ENCODE measurements at places on chromosomes 12 and 14.
A peak's percentile ranks its signal among the peaks of the same experiment; 100 is the strongest.

- DNase-seq, result peak; percentile 52
These were observed at the start of gene PLEKHA5 for GRCh38 chr12:19129486-19130223. PLEKHA5 (plus strand) TSS chr12:19129733; CDS start chr12:19129800, 67 bp downstream.

GRCh38 chr12:124566997-124567672 lies at the start of gene NCOR2:
NCOR2 (minus strand) TSS chr12:124567612; CDS start chr12:124495251, 72,361 bp downstream.
- no peak for DNase-seq

GRCh38 chr14:96653597-96653996 lies 143.6 kb upstream of the VRK1 start:
- DNase-seq, result no peak

GRCh38 chr14:98293576-98293975 lies 978.4 kb downstream of the BCL11B start:
- DNase-seq, result no peak

DNA sequence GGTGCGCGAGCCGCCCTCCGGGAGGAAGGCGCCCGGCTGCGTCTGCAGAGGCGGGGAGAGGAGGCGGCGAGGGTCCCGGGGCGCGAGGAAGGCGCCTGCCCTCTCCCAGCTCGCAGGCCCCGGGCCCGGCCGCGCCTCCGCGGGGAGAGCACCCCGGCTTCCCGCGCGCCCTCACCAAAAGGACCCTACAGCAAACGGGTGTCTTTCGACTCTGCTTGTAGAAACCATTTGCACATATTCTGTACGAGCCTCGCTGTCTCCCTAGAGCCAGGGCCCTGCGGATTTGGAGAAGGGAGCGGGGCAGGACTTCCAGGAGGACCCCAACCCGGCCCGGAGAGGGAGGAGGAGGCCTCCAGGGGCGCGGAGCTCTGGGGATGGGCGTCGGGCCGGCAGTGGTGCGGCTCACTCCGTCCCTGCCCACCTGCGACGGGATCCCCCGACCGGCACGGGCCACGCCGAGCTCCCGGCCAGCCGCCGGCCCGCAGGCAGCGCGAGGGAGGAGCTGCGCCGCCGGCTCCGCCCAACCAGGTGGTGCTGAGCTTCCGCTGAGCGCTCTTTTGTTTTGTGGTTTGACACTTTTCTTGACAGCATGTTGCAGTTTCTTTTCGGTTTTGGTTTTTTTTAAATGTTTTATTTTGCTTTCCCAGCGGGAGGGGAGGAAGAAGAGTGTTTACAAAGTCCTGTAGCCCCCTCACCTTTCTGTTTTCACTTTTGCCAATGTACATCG lies 103.3 kb upstream of the FKBP4 start:
- no peak for DNase-seq

DNA sequence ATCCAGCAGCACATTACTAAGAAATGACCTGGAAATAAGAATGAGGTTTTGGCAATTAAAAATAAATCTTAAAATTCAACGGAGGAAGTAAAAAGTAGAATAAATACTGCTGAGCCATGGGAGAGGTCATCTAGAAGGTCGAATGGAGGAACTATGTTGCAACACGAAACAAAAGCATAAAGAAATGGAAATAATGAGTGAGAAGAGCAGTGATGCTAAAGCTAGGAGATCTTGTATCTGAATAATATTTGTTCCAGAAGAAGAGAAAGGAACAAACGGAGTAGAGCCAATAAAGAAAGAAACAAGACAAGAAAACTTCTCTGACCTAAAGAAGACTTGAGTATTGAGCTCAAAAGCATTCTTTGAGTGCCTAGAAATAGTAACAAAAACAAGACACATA lies 6.6 kb upstream of the KRT7 start:
- DNase-seq, result no peak

- DNase-seq, result no peak
These were observed 332.9 kb downstream of the BCAT1 start for GRCh38 chr12:24615967-24616411.

DNA sequence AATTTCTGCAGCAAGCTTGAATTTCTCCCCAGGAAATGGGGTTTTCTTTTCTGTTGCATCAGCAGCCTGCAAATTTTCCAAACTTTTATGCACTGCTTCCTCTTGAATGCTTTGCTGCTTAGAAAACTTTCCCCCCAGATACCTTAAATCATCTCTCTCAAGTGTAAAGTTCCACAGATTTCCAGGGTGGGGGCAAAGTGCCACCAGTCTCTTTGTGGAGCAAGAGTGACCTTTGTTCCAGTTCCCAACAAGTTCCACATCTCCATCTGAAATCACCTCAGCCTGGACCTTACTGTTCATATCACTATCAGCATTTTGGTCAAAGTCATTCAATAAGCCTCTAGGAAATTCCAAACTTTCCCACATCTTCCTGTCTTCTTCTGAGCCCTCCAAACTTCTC lies 241.6 kb upstream of the TMTC1 start:
- no peak for DNase-seq

GRCh38 chr12:123393747-123394146 lies 9.8 kb downstream of the KMT5A start:
- no peak for DNase-seq

DNA sequence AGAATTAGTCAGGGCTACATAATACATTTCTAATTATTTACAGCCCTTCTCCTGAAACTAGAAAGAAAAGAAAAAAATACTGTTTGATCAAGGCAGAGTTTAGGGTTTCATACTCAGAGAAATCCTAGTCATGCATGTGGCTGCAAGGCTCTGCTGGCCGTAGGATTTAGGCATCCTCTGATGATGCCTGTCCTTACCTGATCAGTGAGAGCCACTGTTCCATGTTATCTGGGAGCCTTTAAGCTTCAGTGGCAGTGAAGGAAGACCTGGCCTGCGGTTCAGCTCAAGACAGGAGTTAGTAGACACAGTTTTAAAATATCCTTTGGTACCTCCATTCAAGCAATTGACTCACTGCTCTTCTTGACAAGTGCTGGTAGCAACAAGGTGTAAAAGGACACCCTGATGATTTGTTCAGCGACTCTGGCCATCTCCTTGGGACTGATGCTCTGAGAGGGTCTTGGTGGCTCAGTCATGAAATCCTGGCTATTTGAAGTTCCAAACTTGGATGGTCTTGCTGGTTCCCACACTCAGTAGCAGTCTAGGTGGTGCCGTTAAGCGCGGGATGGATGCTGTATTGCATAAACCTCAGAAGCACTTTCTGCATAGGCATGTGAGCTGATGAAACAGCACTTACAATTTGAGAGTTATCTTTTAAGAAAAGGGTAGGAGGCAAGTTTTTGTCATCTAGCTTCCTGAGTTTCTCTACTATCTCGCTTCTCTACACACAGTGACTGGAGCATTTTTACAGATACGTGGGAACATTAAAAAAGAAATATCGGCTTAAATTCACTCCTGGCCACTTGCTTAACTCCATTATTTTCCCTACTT lies 162.0 kb downstream of the SAMD4A start:
- no peak for DNase-seq

GRCh38 chr12:45789025-45789424 lies 59.5 kb downstream of the ARID2 start:
- DNase-seq, result no peak

GRCh38 chr12:5439788-5440300 lies 7.9 kb downstream of the NTF3 start:
- DNase-seq, result no peak

DNA sequence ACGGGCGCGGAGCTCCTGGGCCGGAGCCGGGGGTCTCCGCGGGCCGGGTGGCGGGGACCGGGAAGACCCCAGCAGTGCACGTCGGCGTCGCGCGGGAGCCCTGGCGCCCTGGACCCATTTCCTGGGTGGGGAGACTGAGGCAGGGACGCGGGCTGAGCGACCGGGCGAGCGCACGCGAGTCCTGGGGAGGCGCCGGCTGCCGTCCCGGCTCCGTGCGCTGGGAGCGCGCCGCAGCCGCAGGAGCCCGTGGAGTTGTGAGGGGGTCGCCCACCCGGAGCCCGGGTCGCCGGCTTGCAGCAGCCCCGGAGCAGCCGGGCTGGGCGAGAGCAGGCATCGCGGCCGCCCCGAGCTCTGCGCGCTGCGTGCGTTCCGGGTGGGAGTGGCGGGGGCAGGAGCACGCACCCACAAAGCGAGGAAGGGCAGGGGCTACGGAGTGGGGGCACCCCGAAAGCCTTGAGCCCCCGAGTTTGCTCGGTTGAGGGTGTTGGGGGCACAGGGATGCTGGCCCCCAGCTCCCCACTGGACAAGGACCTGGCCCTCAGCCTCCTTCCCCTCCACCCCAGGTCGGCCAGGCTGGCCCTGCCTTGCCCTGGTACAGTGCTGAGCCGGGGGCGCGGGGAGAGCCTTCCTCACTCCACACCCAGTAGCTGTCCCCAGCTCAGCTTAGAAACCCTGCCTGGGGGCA lies 620 bp downstream of the MMP17 start:
- no peak for DNase-seq

- DNase-seq, result peak; percentile 76
These were observed 46.9 kb upstream of the NOS1 start for GRCh38 chr12:117408161-117408791.

GRCh38 chr12:1924996-1925683 lies 6.7 kb upstream of the CACNA2D4 start:
- DNase-seq, result no peak

- no peak for DNase-seq
These were observed 275.0 kb upstream of the ATP2B1 start for GRCh38 chr12:89983622-89984021.

- DNase-seq, result no peak
These were observed 45.8 kb upstream of the NCOR2 start for GRCh38 chr12:124613151-124613585.

- no peak for DNase-seq
These were observed 81.4 kb upstream of the NCOR2 start for GRCh38 chr12:124648710-124649384.

- DNase-seq, result no peak
These were observed 13.7 kb downstream of the SIX4 start for GRCh38 chr14:60710494-60710893.

GRCh38 chr12:19719672-19720071 lies 280.4 kb downstream of the AEBP2 start:
- no peak for DNase-seq

DNA sequence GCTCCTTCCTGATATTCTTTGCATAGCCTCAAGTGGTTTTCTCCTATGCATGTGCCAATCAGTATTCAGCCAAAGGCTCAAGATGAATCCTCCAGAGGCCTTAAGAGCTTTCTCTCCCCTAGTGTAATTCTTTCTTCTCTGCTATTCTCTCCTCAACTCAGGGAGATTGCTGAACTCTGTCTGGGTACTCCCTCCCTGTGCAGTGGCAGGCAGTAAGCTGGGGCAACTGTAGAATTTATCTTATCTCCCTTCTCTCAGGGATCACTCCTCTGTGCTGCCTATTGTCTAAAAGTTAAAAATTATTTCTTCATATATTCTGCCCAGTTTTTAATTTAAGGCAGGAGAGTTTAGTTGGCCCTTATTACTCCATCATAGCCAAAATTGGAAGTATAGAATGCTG lies 28.5 kb upstream of the RTRAF start:
- DNase-seq, result no peak

DNA sequence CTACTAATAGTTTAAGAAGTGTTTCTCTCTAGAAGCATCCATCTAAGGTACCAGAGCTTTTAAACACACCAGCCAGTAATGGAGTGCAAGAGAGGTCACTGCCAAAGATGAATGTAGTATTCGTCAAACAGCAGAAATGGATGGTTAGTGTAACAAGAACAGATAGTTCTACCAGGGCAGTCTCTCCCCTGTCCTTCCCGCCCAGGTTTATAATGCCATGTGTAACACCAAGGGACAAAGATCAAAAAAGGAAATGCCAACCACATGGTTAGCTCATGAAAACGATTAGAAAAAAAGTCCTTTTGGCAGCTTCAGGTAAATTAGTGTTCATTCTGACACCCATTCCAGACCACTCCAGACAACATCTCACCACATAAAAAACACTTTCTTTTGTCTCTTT lies 100.9 kb downstream of the RPS29 start:
- DNase-seq, result no peak

GRCh38 chr12:6345319-6346091 lies 3.6 kb upstream of the TNFRSF1A start:
- no peak for DNase-seq

- DNase-seq, result no peak
These were observed 713.3 kb downstream of the LRFN5 start for GRCh38 chr14:42319996-42320395.

- DNase-seq, result no peak
These were observed 9.2 kb downstream of the CD69 start for GRCh38 chr12:9751204-9752144.

GRCh38 chr12:69007855-69008351 lies 74.9 kb upstream of the CPM start:
- DNase-seq, result no peak

GRCh38 chr12:53251477-53252348 lies 16.4 kb upstream of the ESPL1 start:
- peak; percentile 86 for DNase-seq

DNA sequence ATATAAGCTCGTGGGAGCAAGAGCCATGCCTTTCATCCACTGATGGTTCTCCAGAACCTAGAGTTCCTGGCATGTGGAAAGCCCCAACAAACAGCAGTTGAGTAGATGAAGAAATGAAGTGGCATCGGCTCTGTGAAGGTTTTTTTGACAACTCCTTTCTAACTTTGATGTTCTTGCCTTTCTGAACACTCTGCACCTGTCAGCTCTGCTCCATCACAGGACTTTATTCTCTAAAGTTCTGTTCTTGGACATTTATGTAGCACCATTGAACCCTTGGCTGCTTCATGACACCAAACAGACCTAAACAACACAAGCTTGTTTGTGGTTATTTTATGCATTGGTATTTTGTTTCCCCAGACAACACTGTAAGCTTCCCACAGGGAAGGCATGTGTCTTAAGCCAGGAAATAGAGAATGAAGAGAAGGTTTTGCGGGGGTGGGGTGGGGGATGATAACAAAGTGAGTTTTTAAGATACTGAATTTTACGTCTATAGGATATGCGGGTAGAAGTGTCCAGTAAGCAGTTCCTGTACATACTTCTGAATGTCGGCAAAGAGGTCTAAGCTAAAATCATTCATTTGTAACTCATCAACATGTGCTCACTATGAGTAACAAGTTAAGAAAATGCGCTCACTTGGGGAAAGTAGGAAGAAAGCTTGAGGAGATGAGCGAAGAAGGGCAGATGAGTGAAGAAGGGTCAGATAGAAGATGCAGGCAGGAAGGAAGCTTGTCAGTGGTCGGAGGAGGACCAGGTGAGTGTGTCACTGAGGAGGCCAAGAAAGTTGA lies 146.0 kb upstream of the PLEKHG7 start:
- DNase-seq, result no peak

GRCh38 chr14:77489041-77489440 lies 9.6 kb downstream of the ISM2 start:
- no peak for DNase-seq

DNA sequence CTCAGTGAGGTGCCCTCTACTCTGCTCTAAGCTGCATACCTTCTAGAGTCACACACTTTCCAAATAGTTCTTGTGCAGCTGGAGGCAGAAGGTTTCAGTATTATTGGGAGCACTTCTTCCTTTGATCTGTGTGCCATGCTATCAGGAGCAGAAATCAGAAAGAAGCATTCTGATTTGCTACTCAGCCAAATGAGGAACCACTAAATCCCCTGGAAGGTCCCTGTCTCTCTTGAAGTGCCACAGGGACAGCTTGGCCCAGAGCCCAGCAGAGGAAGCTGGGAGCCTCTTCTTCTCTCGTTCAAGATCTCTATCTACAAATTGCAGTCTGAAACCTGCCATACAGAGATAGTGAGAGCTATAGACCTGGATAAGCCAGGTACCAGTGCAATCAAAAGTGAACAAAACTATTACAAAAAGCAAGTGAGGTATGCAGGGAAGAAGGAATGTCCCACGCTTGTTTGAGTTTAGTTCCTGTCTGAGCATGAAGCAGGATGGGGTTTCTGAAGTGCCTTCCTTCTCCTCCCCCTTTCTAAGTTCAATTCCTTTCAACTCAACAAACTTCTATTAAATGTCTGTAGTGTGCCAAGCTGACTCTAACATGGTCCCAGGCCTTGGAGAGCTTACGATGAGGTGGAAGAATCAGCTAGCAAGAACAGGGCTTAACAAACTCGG lies 100.9 kb upstream of the PARP11 start:
- no peak for DNase-seq
